ENCODE measurements at places on chromosomes 6 and 20.

DNA sequence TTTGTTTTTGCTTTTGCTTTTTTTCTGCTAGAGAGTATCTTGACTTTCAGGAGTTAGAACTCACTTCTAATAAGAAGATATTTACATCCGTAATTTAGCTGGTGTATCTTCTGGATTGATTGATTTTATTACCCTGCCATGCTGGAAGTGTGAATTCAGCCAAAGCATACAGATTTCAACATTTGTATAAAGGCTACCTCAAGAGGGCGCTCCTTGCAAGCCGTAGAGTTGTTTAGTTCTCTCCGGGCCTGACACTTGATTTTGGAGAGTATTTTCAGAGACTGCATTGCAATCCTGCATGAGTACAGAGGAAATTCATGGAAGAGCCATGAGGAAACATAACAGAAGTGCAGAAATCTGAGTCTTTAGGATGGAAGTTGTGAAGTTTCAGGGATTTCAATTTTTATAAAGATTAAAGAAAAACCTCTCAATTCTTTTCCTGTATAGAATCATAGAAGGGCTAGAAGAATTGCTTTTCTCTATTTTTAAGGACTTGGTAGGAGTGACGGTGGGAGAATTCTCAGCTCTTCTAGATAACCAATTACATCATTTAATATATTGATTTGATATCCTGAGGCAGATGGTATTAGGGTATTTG lies 66.7 kb upstream of the TIAM2 start:
- peak; percentile 33 for DNase-seq

DNA sequence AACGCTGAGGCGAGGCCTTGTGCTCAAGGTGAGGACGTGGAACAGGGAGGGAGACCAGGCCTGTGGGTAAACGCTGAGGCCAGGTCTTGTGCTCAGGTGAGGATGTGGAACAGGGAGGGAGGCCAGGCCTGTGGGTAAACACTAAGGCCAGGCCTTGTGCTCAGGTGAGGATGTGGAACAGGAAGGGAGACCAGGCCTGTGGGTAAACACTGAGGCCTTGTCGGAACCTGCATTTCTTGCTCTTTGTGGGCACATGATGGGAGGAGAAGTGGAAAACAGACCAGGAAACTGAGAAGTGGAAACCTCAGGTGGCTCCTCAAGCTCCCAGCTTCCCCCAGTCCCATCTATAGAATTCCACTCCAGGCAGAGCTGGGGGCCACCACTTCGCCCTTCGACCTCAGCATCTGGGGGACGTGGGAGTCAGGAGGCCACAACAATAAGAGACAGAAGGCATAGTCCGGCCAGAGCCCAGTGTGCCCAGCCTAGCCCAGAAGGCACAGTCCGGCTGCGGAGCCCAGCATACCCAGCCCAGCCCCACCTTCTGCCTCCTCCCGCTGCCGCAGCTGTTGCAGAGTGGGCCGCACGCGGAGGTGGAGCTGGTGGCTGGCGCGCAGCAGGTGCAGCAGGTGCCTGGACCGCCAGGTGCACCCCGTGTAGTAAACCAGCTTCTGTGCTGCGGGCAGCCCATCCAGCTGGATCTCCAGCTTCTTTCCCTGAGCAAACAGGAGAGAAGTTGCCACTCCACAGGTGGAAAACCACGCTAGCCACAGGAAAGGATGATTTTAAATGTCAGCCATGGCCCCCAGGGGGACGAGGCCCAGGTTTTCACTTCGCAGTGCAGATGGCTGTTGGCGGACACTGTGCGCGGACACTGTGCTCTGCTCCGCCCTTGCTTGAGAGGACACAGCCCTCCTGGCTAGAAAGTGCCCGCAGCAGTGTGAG lies 17.5 kb downstream of the FRMD1 start:
- DNase-seq: no peak

GRCh38 chr6:157358287-157358686 lies 22.7 kb upstream of the ZDHHC14 start:
- no peak for DNase-seq

DNA sequence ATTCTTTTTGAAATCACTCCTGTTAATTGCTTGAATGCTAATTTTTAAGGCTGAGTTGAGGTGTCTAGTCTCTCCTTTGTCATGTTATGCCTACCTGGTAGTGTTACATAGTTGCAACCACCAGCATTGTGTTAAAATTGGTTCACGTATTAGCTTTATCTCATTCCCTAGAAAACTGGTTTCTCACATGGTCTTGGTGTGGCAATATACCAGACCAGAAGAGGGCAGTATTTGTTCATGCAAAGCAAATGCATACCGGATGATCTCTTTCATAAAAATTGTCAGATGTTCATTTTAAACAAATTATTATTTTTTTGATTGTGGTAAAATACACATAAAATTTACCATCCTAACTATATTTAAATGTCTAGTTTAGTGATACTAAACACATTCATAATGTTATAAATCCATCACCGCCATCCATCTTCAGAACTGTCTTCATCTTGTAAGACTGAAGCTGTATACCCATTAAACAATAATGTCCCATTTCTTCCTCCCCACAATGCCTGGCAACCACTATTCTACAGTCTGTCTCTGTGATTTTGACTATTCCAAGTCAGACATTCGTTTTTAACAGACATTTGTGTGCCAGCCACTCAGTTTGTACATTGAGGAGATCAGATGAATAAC lies 92.8 kb downstream of the ATRN start:
- no peak for DNase-seq

GRCh38 chr20:63565021-63565698 lies 8.9 kb downstream of the HELZ2 start:
- no peak for DNase-seq

- DNase-seq: no peak
Observed at GRCh38 chr6:148561629-148562028, 185.2 kb upstream of the UST start.

- no peak for DNase-seq
Observed at GRCh38 chr6:878179-878578, 185.2 kb upstream of the EXOC2 start.

- no peak for DNase-seq
Observed at GRCh38 chr20:19658137-19658536, 99.9 kb upstream of the RIN2 start.

GRCh38 chr6:142167071-142167470 lies 20.0 kb downstream of the VTA1 start:
- no peak for DNase-seq

DNA sequence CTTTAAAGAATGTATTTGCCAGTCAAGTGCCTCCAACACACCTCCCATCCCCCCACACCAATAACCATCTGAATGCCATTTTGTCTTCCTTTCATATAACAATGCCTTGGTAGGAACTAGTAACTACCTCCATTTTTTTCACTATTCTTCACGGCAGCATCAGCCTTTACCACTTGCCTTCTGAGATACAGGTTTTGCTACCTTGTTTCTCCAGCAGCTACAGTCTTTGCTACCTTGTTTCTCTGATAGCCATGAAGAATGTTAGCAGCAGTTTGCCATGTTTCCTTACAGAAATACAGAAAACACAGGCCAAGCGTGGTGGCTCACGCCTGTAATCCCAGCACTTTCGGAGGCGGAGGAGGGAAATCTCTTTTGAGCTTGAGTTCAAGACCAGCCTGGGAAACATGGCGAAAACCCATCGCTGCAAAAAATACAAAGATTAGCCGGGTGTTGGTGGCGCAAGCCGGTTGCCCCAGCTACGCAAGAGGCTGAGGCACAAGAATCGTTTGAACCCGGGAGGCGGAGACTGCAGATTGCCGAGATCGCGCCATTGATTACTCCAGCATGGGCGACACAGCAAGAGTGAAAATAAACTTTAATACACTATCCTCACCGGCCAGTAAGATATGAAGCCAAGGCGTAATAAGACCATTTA lies 100.9 kb downstream of the HFE start:
- no peak for DNase-seq

Data from activated CD8-positive, alpha-beta memory T cell treated with anti-CD3 and anti-CD28 coated beads for 1 hour (primary cell).